ENCODE measurements at places on chromosomes 3 and 15. TPM values are rescaled to one million over a fixed set of nuclear protein-coding genes. Genes with fewer than 3 reads are reported as not detected.

- DNase-seq, result no peak
Observed at GRCh38 chr3:149343951-149344350, 10.5 kb upstream of the TM4SF18 start.

DNA sequence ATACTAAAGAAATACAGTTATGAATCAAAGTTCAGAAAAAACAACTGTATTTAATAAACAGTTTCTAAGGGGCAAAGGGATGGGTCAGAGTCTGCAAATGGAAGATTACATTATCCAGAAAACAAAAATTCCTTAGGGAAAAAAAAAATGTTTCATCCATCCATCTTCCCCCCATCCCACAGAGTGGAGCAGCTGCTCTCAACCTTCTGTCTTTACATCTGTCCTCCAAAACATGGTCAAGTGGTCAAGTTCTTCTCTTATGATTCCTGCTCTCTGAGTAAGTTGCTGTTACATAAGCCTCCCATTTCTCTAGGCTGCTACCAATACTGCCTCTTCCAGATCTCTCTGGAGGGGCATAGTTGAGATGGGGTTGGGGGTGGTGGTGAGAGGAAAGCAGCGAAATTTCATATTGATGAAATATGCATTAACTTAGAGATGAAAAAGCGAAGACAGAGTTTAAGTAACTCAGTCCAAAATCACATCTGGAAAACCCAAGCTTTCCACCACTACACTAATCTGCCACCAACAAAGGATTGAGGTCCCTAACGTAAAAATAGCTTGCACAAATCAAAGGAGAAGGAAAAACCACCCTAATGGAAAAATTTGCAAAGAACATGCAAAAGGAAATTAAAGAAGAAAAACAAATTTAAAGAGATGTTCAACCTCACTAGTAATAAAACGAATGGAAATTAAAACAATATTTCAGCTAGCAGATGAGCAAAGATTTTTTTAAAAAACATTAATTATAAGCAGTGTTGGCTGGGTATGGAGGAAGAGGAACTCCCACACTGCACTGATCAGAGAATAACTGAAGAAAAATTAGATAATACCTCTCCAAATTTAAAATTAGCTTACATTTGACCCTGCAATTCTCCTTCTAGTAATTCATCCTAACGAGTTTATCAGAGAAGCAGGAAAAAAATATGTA is 109.5 kb downstream of the ST8SIA2 start:
- DNase-seq, result no peak

GRCh38 chr15:61764141-61764540 is 296.1 kb downstream of the VPS13C start:
- DNase-seq, result no peak

- no peak for DNase-seq
Observed at GRCh38 chr3:110414855-110415254, 656.8 kb upstream of the NECTIN3 start.

DNA sequence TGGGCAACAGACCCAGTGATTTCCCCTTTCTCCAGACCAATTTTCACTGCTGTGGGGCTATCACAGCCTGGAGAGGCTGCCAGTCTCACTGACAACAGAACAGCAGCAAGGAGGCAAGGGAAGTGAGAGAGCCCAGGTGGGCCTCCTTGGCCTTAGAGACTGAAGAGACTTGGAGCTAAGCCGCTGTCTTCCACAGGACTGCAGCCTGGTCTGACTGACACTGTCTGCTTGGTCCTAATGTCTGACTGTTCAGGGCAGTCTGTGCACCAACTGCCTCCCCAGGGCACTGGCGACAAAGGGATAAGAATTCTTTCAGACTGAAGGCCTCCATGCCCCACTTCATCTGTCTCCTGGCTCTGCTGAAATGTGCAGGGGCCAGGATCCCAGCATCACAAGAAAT is 11.5 kb downstream of the POMGNT2 start:
- DNase-seq, result no peak

DNA sequence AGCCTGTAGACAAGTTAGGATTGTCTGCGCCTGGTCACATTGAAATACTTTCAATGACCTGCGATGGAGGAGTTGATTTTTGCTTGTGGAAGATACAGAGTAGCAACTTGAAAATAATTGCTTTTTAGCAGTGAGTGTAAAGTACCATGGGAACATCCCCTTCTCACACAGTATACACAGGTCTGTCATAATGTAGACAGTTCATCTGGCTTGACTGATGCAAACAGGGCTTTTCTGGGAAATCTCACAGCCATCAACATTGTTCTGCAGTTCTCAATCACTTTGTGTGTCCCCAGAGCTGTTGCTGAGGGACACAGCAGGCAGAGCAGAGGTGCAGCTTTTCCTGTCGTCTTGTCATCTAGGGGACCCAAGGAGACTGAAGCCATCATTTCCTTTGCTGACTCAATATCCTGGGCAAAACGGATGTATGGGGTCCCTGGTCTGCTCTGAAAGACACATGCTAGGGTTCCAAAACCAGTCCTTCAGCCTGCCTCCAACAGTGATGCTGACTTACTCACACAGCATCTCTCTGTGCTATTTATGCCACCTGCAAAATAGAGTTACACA is 5.3 kb upstream of the REC114 start:
- no peak for DNase-seq

GRCh38 chr15:38516626-38517025 is 48.0 kb downstream of the RASGRP1 start:
- no peak for DNase-seq

STRIT1 gene
- not detected for total RNA-seq

GRCh38 chr3:179452176-179452564 is 900 bp upstream of the GNB4 start:
- no peak for DNase-seq

DNA sequence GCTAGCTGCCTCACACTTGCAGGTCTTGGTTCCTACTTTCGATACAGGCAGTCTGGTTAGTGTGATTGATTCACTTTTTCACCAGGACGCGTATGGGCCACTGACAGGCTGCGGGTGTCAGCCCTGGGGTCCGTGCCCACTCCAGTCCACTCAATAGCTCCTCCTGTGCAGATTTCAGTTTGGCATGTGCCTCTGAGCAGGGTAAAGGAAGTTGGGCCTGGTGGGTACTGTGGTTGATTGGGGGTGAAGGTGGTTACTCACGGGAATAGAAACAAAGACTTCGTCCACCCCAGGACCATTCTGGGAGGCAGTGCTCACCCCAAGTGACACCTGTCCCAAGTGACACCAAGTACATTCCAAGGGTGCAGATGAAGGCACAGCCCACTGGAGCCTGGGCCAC is 62.3 kb downstream of the EPHB1 start:
- DNase-seq, result no peak

DNA sequence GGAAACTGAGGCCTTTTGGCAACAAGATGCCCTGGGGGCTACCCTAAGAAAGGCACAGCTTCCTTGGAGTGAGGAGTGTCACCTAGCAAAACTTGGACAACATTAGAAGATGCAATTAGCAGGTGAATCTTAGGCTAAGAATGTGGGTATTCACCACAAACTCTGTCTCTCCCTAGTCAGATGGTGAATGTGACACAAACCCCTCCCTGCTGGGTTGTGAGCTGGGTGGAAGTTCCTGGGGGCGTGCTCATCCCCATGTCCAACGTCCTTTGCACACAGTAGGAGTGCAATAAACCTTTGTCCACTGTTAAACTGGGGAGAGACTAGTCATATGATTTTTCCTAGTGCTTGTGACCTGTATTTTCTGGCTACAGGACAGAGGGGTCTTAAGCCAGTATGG is 67.1 kb upstream of the SH3GL3 start:
- no peak for DNase-seq

DNA sequence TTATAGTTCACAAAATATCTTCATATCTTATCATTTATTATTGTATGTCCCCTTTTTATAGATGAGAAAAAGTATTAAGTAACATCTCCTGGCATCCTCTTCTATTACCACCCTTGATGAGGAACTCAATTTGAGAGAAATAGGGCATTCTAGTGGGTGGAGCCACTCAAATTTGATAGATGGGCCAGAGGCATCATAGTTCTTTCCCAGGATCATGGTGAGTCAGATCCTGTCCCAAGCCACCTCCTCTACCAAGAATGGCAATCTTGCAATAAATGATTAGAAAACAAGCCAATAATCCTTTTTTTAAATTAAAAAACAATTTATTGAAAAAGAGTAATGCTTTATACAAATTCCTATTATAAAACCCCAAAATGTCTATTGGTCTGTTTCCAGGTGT is 16.8 kb downstream of the CLDN1 start:
- DNase-seq, result no peak

RPP14 gene
- total RNA-seq, result 23.4 TPM

DNA sequence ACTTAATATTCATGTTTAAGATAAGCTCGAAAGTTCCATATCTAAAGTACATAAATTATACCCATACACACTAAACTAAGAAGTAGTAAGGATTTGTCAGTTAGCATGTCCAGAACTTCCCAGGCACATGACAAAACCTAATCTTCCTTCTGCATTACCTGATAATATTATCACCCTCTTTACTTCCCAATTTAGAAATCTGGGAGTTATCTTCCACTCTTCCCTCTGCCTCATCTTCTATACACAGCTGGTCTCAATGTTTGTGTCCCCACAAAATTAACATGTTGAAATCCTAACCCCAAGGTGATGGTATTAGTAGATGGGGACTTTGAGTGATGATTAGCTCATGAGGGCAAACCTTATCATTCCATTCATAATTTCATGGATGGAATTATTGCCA is 15.3 kb downstream of the GABPB1 start:
- DNase-seq, result no peak

GRCh38 chr3:72380711-72381493 is 467.3 kb downstream of the SHQ1 start:
- no peak for DNase-seq

REC114 gene
- not detected for total RNA-seq

GRCh38 chr3:77236118-77236517 is 196.2 kb downstream of the ROBO2 start:
- DNase-seq, result no peak

DNA sequence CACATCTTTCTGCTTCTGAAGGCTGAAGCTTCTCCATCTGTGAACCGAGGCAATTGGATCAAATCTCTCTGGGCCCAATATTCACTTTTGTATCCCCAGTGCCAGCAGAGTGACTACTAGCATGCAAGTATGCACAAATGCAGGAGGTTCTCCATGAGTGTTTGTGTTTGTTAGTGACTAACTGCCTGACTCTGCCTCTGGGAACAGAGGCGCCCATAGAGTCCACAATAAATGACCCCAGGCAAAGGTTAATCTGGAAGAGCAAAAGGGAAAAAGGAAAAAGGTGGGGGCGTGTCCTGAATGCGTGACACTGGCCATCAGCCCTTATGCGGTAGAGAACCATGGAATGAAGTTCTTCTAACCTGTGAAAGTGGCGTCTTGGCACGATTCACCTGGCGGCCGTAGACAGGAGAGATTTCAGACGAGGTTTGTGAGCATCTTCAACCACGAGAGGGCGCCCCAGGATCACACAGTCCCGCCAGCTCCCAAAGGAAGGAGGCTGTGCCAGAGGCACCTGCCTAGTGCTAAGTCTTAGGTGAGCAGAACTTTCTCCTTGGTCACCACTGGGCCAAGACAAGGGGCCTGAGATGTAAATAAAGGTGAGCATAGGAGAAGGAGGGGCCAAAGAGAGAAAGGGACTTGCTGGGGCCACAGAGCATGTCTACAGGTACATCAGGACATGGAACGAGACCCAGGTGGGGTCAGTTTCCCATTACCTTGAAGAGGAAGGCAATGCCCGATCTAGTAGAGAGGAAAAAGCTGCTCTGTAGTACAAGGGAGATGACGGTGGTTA is 44.2 kb downstream of the RBPMS2 start:
- DNase-seq, result peak; percentile 74

Measured in activated T-helper 1 cell treated with anti-CD3 and anti-CD28 coated beads, Interleukin-12 subunit alpha, Interleukin-12 subunit beta, Interleukin-2, Interleukin-4 antibody, amounts not matched to agents 30 ng/mL and 10 ng/mL and 1 ng/mL, durations not matched to agents 14 hours and 24 hours and 36 hours (primary cell).